ENCODE measurements at places on chromosomes 12 and 14.
A peak's percentile ranks its signal among the peaks of the same experiment; 100 is the strongest.

DNA sequence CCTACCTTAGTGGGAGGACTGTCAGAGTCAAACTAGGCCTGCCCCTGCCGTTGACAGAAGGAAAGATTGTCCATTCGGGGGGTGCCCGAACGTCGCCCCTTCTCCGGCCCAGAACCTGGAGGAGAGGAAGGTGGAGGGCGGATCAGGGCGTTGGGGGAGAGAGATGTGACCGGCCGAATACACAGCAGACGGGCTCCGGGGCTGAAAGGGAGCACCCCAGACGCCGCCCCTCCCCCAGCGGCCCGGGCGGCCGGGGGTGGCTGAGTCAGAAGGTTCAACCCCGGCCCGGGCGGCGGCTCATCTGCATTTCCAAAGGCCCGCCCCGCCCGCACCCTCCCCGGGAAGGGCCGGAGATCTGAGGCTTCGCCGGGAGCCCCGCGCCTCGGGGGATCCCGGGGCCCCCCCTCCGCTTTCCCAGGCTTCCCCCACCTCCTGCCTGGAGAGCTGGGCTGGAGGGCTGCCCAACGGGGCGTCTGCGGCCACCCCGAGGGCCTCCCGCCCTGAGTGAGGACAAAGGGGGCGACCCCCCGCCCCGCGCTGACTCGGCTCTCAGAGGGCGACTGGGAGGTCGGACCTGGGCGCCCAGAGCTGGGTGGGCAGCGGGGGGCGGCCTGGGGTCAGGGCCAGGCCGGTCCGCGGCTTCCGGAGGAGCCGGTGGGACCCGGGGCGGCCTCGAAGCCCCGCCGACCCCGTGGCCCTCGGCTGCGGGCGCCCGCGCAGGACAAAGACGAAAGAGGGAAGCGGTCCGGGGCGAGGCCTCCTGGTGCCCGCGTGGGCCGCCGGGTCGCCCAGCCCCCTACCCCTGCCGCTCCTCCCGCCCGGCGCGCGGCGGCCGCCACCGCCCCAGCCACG, 3.7 kb upstream of the SETD1B start:
- DNase-seq: no peak

DNA sequence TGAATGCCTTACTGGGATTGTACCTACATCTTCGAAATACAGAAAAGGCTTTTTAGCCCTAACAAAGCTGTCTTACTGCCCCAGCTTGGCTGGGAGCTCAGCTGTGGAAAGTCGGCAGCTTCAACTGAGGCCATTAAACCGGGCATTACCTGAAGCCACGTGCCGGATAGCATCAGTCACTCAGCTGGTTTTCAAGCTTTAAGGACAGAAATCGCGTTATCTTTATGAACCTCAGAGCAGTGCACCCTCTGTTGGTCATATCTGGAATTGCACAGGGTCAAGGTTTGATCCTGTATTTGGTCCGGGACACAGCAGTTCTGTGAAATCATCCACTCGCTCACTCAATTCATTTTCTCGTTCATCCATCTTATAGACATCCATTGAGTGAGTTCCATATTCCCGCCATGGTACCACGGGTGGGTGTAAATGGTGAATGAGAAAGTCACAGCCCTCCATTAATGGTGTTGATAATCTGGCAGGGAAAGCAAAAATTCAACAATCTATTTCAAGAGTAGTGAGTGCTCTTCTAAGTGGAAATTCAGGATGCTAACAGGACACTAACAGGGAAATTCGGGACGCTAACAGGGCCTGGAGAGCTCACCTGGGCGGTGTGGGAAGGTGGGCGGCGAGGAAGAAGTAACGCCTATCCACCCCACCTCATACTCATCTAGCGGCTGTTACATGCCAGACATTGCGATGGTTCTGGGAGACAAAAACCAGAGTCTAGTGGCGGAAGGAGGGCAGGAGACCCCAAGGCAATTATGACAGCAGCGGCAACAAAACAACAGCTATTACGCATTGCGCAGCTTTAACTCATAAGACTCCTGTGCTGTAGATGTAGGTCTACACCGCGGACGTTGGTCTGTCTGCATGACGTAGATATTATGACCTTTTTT, 60.6 kb upstream of the TCL1A start:
- DNase-seq: peak; percentile 23

DNA sequence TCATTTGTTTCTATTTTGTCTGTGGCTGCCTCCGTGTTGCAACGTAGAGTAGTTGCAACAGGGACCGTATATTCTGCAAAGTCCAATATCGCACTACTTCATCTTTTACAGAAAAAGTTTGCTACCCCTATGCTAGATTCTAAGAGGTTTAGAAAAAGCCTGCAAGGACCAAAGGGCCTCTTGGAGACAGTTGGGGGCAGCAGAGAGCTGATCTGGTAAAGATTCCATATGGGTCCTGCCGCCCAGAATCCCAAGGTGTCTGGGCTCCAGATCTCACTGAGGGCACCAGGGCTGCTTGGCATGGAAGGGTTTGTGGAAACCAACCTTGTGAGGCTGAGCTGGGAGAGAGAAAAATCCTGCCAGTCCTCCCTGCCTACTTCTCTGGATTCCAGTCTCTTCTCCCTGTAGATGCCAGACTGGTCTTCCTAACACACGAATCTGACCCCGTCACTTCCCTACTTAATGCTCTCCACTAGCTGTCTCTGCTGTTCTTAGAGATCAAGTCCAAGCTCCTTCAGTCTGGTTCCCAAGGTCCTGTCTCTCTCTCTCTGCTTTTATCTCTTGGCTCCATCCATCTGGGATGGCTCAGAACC, 74.6 kb downstream of the GLRX5 start:
- DNase-seq: no peak

GRCh38 chr14:33232031-33232430, 293.4 kb downstream of the NPAS3 start:
- no peak for DNase-seq

GRCh38 chr14:53491884-53492277, 338.8 kb upstream of the DDHD1 start:
- DNase-seq: no peak

- DNase-seq: no peak
Observed at GRCh38 chr14:61132336-61132735, 148.8 kb downstream of the TMEM30B start.

DNA sequence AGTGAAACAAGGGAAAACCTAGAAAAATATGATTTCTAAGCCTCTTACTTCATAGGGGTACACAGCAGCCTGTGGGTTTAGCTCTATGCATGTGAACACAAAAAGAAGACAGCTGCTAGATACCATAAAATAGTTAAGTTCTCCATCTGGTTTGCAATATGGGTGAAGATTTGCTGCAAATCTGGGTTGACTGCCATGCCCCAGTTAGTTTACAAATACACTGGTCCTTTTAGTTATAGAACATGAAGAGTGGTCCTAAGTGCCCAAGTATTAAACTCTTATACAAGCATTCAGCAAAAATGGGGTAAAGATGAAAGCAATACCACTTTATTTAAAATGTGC, 176.1 kb downstream of the AEBP2 start:
- DNase-seq: no peak

- DNase-seq: no peak
Observed at GRCh38 chr14:48792376-48793024, 793.7 kb downstream of the RPS29 start.

- DNase-seq: no peak
Observed at GRCh38 chr12:27517961-27518665, 5.9 kb upstream of the PPFIBP1 start.

- DNase-seq: no peak
Observed at GRCh38 chr12:115004470-115005146, 320.6 kb upstream of the TBX3 start.

DNA sequence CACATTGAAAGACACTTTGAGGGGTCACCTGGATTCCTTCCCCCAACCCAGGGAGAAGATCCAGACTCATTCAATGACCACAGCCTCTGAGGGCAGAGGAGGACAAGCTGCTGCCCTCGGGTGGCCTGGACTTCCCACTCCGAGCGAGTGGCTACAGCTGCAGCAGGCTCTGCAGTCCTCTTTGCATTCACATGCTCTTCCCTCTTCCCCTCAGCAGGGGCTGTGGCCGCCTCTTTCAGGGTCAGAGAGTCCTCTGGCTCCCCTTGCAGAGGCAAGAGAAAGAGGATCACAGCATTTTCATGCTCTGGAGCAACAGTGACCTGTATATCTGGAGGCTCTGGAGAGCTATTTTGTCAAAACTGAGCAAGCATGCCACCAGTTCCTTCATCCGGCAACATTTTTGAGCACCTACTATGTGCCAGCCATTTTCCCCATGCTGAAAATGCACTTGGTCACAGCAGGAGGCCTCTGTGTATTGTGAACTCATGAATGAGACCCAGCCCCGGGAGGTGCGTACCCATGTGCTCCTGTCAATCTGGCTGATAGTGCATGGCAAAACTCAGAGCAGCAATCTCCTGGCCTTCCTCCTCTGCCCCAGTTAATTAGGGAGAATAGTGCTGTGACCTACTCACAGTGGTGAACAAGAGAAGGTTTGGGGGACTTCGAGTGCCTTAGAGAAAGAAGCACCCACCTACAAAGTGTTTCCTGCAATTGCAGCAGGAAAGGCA, 42.9 kb upstream of the KCNA5 start:
- no peak for DNase-seq

GRCh38 chr14:89899917-89900663, 54.4 kb downstream of the EFCAB11 start:
- DNase-seq: no peak

DNA sequence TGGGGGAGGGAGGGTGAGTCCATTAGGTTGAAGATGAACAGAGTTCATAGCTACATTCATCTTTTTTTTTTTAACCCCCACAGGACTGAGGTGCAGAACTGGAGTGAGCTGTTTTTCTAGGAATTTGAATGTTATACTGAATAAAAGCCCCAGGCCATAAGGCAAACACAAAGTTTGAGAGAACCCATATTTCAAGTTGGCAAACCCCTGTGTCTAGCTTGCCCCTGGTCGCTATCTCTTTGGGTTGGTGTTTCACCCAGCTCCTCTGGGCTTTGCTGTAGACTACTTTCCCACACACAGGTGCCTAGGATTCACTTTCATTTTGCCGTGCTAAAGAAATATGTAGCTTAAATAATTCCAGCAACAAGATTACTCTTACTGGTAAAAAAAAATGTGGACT, 5.2 kb upstream of the LMO3 start:
- DNase-seq: no peak

GRCh38 chr12:123382684-123383083, 1.2 kb upstream of the KMT5A start:
- DNase-seq: no peak

DNA sequence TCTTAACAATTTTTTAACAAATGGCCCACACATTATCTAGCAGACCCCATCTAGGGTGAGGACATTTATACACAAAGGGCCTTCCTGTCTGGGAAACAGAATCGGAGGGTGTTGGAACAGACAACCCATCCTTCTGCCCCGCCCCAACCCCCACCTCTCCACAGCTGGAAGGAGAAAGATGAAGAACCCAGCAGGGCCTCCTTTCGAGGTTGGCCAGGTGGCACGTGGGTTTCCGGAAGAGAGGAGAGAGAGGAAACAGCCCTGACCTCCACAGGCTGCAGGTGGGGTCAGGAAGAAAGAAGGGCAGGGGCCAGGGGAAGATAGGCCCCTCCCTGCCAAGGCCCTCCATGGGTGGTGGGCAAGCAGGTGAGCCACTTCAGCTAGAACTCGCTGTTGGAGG, 57.2 kb downstream of the LRRC74A start:
- DNase-seq: no peak

GRCh38 chr14:38108681-38109080, 99.0 kb upstream of the SSTR1 start:
- DNase-seq: no peak

GRCh38 chr12:123888989-123889388, 83.6 kb downstream of the CCDC92 start:
- no peak for DNase-seq

GRCh38 chr14:85907536-85907935, 377.6 kb downstream of the FLRT2 start:
- no peak for DNase-seq

DNA sequence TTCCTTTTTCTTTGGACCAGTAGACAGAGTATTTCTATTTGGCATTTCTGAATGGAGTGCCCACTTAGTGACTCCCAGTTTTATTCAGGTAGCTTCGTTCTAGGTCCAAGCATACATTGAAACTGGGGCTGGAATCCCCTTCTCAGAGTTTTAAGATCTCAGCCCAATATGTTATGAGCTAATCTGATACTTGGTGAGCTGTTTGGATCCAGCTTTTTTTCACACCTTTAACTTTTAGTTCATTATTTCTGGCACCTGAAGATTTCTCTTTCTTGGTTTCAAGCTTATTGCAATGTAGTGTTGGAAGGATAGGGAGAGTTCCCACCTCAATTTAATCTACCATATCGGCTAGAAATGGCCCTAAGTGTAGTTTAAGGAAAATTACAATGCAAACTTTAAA, 53.5 kb upstream of the CCDC198 start:
- DNase-seq: no peak

DNA sequence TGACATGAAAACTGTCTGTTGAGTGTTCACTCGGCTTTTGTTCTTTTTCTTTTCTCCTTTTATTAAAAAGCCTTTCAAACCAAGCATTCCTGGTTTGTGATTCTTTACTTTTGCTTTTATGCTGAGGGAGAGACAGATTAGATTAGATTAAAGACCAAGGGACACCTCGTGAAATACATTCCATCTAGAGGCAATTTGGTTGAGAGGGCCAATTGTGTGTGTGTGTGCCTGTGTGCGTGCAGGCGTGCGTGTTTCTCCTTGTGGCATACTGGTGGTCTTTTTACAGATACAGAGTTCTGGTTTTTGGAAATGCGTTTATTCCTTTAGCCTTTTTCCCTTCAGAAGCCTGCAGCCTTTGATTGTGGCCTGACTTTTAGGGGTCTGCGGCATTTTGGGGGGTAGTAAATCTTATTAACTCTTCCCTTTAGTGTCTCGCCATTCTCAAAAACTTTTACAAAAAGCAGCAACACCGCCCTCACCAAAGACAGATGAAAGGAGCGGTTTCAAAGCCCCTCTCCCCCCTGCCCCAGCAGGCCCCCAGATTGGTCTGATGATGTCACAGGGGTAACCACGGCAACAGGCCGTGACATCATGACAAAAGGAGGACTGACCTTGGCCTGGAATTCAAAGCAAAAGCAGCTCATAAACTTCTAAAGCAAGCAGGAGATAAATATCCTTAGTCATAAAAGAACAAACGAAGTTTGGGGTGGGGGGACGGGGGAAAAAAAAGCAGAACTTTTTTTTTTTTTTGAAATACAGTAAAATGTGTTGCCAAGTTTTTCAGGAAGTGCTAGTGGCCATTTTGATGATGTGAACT, 84.1 kb upstream of the TBX3 start:
- DNase-seq: no peak

- DNase-seq: no peak
Observed at GRCh38 chr12:115451780-115452736, 768.1 kb upstream of the TBX3 start.

- no peak for DNase-seq
Observed at GRCh38 chr14:56271970-56272369, 153.8 kb downstream of the PELI2 start.

DNA sequence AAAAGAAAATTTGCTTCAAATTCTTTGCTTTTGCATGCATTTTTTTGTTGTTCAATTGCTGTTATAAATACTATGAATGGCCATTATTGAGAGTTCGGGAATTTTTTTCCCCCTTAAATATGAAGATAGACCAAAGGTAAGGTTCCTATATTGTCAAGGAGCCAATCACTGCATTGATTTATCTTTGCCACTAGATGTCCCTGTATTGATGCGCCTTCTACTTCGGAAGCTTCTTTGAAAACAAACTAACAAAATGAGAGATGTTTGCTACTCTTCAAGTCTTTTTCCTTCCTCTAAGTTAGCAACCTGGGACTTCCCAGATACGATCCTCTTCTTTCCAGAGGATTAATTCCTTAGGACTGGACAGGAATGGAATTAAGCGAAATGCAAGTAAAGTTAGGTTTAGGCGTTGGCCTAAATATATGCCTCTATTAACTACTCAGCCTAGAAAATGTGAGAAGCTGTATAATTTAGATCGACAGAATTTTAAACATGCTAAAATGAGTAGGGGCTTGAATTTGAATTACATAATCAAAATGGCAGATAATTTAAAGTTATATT, 318.1 kb downstream of the AEBP2 start:
- no peak for DNase-seq

Measured in activated CD8-positive, alpha-beta memory T cell treated with anti-CD3 and anti-CD28 coated beads for 4 hours (primary cell).